Endothelial cell of umbilical vein (primary cell): ENCODE measurements at places on chromosomes 4 and X. TPM values are rescaled to one million over a fixed set of nuclear protein-coding genes. Genes with fewer than 3 reads are reported as not detected.

DYNLT3 gene
- polyA plus RNA-seq: 7.0 and 9.3 TPM in 2 replicates

- no peak for DNase-seq
Observed at GRCh38 chr4:23766344-23766743, 123.5 kb downstream of the PPARGC1A start.

DNA sequence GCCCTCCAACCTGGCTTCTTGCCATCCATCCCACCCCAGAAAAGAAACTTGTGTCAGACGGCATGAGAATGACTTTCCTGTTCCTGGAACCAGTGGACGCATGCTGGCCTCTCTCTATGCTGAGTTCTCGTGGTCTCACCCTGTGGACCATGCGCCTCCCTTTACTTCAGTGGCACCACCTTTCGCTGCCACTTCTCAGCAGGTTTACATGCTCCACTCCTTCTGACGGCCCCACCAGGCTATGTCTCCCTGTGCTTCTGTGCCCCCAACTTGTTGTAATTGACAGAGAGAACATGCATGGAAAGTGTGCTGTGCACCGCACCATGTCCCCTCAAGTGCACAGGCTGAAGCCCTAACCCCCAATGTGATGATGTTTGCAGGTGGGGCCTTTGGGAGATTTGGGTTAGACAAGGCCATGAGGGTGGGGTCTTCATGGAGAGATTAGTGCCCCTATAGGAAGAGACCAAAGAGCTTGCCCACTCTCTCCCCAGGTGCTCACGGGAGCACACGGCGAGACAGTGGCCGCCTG is 3.1 kb upstream of the PPP2R2C start:
- DNase-seq: no peak

DNA sequence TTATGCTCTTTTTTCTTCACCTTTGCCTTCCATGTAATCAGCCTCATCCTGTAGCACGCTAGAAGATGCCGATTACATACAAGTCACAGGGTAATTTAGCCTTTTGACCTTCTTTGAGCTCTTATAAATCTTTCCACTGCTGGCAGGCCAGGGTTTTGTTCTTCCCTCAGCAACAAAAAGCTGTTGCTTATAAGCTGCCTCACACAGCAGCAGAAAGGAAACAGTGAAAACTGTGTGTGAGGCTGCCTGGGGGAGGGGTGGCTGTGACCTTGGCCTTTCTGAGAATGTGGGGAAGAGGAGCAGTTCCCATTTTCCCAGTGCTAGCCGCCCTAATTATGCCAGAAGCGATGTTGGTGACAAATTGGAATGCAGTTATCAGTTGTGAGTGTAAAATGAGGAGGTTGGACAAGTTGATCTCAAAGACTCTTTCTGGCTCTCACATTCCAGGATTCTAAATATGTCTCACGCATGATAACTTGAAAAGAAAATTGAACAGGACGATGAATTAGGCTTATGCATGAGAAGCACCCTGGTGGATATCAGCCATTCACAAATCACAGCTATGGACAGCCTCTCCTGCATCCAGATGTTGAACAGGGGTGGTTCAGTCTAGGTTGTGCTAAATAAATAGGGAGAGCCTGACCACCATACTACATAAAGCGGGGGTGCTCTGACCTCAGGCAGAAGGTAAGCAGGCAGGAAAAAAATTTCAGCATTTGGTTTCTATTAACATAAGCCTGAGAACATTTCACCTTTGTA is 25.7 kb downstream of the SLITRK2 start:
- no peak for DNase-seq

- no peak for DNase-seq
Observed at GRCh38 chr4:145589916-145590702, 29.1 kb upstream of the MMAA start.

DNA sequence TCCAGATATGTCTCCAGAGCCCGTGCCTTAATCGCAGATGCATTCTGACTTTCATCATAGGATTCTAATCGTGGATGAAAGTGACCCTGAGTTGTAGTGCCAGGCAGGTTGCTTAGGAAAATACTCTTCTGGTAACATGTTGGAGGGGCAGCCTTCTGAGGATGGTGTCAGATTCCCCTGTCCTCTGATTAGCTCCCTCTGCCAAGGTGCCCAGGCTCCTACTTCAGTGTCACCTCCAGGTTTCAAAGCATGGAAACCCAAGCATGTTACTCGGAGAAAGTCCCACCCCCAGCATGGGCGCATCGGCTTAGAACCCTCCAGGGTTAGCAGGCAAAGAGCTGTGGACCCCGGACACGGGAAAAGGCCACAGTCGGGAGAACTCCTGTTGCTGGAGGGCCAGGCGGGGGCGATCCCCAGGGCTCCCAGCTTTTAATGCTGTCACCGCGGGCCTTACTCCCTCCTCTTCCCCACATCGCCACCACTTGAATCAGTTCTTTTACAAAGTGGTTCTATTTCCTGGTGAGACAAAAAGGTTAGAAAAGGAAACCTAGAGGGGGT is 44.5 kb downstream of the TRIM2 start:
- no peak for DNase-seq
